Esophagus (tissue), 2 donors: ENCODE measurements at places on chromosomes 3 and 15. TPM values are rescaled to one million over a fixed set of nuclear protein-coding genes. Genes with fewer than 3 reads are reported as not detected.

Gene SLC22A13
- polyA plus RNA-seq: 0.53 TPM

Gene GCSAM
- 0.66 TPM for polyA plus RNA-seq

Gene ZMYND10
- polyA plus RNA-seq: 0.35 TPM

Gene ARHGAP31
- polyA plus RNA-seq: 1.6 TPM

Gene SATB1
- 6.2 TPM for polyA plus RNA-seq

Gene OXSM
- 13.9 TPM for polyA plus RNA-seq

Gene TERC
- polyA plus RNA-seq: 0.59 TPM

Gene USP50
- not detected for polyA plus RNA-seq

Gene LMAN1L
- 0.27 TPM for polyA plus RNA-seq

Gene APBA2
- 0.77 TPM for polyA plus RNA-seq

Gene CADM2
- polyA plus RNA-seq: 0.25 TPM

Gene CSTA
- 12,533 TPM for polyA plus RNA-seq
